Hippocampal formation (tissue), 2 donors: ENCODE measurements at places on chromosomes 4 and X.

DNA sequence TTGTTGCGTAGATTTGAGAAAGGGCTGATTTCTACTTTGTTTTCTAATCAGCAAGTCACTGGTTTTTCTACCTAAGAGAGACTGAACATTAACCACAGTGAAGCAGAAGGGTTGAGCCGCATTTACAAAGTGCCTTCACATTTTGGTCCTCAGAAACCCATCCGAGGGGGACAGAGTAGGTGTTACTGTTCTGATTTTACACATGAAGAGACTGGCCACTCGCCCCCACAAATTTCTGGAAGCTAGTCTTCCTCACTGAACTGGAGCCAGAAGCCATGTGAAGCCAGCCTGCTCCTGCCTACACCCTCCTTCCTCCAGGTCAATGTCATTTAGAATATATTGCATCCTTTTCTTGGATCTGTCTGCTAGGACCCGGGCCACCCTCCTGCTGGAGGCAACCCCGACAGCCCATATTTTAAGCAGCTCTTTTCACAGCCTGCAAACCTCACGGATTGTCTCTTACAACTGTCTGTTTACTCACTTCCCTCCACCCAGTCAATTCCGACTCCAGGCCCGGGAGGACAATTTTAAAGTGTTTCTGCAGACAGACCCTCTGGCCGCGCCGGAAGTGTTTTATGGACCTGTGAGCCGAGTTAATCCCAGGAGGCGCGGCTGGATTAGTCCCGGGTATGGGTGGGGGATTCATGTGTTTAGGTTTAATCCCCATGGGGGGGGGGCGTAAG, 73.2 kb upstream of the BCOR start:
- no peak for DNase-seq

GRCh38 chrX:109475174-109475891, 6.6 kb downstream of the GUCY2F start:
- DNase-seq, result peak; percentile 46

GRCh38 chrX:38923451-38923969, 122.3 kb downstream of the MID1IP1 start:
- no peak for DNase-seq

- no peak for DNase-seq
Measured at GRCh38 chr4:75922588-75922987, 18.2 kb downstream of the NAAA start.

DNA sequence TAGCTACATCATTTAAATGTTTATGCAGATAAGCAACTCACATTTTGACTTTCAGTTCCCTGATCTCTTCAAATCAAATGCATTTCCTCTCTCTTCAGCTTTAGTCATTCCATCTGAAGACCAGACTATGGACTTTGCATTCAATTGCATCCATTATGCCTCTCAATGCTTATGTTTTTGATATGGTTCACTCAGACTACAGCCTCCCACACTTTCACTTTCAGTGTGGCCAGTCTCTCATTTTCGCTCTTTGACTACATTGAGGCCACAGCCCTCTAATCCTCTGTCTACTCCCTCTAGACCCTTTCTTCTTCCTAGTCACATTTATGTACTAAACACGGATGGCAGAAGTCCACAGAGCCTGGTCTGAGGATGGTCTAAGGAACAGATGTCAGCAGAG, 24.5 kb upstream of the VEGFC start:
- DNase-seq, result no peak

GRCh38 chr4:86452924-86453531, 93.2 kb upstream of the MAPK10 start:
- DNase-seq, result peak; percentile 20

DNA sequence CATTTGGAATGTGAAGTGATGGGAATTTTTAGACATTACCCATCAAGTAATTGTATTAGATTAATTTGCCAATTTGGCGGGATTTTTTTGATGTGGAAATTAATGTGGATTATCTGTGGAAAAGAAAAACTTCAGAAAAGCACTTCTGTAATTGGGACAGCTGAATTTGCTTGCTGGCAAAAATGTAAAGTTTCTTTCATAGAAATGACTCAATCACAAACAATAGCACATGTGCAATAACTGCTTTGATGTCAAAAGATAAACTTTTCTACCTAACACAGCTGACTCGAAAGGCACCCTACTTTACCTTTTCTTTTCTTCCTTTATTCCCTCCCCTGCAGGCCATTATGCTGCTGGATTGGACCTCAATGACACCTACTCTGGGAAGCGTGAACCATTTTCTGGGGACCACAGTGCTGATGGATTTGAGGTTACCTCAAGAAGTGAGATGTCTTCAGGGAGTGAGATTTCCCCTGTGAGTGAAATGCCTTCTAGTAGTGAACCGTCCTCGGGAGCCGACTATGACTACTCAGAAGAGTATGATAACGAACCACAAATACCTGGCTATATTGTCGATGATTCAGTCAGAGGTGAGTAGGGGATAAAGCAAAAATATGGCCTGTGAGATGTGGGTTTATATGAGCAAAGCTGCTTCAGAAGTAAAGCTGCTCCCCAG, 1.4 kb downstream of the AREG start:
- DNase-seq, result no peak
